ENCODE measurements at places on chromosomes 13 and 19.

DNA sequence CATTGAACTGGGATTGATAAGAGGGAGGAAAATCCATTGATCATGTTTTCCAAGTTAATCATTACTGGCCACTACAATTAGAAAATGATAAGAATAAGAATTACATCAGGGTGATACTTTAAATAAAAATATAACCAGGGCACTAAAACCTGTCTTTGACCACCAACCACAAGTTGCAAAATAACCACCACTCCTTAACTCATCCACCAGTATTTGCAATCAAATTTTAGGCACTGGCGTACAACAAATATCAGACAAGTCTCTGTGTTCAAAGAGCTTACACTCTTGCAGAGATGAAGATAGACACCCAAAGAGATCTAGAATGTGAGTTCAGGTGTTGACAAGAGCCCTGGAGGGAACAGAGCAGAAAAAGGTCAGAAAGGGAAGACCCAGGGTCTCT is 514 bp downstream of the CEACAM3 start:
- DNase-seq, result no peak

DNA sequence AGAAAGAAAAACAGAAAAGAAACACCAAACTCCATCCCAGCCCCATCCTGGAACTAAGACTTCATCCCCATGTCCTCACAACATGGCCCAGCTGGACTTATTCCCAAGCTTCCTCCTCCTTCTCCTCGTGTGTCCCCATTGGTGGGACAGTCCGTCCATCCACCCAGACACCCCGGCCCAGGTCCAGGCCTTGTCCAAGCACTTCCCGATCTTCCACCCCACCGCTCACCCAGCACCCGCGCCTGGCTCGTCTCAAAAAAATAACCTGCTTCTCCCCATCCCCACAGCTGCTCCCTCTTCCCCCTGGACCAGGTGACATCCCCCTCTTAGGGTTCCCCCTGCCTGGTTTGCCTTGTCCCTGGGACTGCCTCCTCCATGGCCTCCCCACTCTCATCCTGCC is 1.4 kb upstream of the FCER2 start:
- no peak for DNase-seq

DNA sequence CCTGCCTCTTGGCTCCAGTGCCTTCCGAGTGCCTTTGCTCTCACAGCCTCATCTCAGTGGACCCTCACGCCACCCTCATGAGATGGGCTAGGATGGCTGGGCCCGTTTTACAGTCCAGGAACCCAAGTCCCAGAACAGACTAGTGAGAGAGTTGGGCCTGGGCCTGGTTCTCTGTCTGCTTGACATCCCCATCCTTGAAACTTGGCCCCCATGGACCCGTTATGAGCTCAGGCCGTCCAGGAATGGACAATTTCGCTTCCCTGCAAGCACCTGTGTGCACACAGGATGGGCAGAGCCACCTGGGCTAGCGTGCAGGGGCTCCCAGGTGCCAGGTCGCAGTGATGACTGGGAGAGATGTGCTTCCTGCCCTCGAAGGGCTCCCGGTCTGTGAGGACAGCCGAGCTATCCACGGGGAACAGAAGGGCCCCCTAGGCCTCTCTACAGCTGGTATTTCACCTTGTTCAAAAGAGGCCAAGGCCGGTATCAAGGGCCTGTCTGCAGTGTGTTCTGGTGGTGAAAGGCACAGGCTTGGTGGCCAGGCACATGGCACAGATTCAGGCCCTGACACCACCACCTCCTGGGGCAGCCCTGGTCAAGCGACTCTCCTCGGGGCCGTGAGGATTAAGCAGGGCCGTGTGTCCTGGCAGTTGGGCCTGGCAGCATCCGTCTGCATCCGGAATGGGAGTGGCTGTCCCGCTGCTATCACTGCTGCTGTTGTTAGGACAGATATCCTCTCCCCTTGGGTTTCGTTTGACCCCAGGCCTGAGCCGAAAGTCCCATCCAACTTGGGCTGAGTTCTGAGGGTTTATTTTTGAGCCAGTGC is 38.9 kb downstream of the CAPN12 start:
- DNase-seq, result no peak

GRCh38 chr13:51541809-51542258 is 42.4 kb upstream of the WDFY2 start:
- DNase-seq, result no peak

DNA sequence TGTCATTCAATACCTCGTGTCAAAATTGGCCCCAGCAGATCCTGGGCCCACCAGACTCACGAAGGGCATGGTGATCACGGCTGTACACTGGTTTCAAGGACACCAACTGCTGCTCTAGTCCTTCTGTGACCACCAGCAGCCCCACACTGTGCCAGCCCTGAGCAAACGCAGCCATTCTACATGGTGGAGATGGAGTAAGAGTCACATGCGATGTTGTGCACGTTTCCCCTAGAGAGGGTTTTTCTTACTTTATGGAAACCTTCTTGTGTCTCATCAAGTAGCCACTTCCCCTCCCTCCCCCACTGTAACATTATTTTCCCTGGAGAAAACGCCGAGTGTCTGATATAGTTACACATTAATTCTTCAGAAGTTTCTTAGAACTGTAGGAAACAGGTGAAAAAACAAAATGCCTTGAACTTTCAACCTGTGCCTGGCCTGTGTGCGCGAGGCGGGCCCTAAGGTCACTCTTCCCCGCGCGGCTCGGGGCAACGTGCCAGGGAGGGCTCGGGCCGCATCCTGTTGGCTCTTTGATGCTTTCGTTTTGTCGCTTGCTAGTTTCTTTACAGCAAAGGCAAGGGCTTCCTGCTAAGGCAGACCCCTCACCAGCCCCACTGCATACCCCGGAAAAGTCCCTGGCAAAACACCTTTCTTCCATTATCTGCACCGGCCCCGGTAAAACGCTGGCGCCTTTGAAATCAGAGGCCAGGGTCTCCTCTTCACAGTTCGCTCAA is 44.6 kb downstream of the GGACT start:
- no peak for DNase-seq

DNA sequence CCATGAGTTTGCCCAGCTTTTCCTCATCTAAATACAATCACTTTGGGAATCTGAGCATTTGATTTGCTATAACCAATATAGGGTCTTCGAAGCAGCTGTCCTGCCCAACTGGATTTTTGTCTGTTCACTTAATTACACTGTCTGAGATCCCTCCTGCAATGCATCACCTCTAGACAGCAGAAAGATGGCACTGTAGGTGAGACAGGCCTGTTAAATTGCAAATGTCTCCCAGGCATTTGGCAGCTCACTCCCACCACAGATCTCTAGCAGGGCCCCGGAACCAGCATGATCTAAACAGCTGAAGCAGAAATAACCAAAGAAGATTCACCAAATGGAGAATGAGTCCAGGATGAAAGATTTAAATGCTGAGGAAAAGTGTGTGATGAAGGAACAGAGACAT is 41.9 kb upstream of the SERPINE3 start:
- DNase-seq, result no peak
